SHP77 treated with DMSO at 0.1 percent for 48 hours (cell line): ENCODE measurements at places on chromosomes 7 and 10.

DNA sequence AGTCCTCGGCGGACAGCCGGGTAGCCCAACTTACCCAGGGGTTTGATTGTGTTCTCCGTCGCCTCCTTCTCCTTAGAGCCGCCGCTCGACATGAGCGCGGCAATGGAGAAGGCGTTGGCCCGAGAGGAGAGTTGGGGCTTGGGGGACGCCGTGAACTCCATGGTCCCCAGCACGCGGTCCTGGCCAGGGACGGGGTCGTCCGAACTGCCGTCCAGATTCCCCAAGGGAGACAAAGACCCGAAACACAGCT lies 515 bp downstream of the TBX20 start:
- DNase-seq, result no peak

- DNase-seq, result peak; percentile 28
Observed at GRCh38 chr10:100346351-100346764, 675 bp upstream of the SCD start.

DNA sequence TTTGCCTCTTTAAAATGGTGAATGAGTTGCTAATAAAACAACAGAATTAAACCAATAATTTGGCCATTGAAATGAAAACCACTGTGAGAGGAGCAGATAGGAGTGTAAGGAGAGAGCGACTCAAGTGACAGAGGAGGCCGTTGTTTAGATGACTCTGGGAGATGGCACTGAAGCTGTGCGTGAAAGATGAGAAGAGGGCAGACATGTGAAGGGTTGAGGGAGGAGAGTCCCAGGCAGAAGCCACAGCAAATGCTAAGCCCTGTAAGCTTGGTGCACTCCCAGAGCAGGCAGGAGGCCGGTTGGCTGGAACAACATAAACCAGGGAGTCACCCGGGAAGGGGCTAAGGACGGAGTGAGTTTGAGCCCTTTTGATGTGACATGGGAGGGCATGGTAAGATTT lies 814 bp upstream of the OPALIN start:
- DNase-seq, result no peak

DNA sequence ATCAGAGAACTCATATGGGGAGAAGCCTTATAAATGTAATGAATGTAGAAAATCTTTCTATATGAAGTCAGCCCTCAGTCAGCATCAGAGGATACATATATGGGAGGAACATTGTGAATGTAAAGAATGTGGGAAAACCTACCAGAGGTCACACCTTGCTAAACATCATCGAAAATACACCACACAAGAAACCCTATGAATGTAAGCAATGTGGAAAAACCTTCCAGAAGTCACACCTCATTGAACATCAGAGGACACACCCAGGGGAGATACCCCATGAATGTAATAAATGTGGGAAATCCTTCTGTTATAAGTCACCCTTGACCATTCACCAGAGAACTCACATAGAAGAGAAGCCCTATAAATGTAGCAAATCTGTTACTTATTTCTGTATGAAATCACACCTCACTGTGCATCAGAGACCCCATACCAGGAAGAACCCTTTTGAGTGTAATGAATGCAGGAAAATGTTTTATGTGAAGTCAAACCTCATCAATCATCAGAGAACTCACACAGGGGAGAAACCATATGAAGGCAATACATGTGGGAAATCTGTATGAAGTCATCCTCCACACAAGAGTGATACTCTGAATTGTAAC lies 30.8 kb downstream of the ZNF12 start:
- no peak for DNase-seq

- no peak for DNase-seq
Observed at GRCh38 chr10:26735435-26735834, 37.9 kb downstream of the PDSS1 start.

GRCh38 chr7:142348921-142349405 lies 91.1 kb upstream of the PRSS58 start:
- no peak for DNase-seq

DNA sequence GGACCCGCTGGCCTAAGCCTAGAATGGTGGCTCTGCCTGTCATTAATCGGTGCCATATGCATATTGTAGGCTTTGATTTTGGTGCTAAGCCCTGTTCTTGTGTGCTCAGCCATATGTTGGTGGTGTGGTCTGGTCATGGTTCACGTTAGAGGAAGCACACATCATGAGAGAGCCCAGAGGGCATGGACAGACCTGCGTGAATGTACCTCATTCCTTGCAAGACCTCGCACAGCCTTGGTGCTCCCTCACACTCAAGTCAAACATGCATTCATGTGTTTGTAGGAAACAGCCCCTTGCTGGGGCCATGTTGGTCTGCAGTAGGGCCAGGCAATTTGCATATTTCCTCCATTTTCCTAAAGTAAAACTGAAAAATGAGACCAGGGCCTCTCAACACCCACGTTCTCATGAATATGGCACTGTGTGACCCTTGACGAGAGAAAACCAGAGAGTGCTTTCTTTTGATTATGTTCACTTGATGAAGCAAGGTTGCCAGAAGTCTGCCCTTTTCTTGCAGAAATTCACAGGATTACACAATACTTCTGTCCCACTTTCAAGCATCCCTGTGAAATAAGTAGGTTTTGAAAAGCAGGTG lies 268.7 kb downstream of the CELF2 start:
- DNase-seq, result no peak

GRCh38 chr10:29651767-29652166 lies 17.0 kb upstream of the SVIL start:
- no peak for DNase-seq
